ENCODE measurements at places on chromosomes 12 and 14. TPM values are rescaled to one million over a fixed set of nuclear protein-coding genes. Genes with fewer than 3 reads are reported as not detected.

DNA sequence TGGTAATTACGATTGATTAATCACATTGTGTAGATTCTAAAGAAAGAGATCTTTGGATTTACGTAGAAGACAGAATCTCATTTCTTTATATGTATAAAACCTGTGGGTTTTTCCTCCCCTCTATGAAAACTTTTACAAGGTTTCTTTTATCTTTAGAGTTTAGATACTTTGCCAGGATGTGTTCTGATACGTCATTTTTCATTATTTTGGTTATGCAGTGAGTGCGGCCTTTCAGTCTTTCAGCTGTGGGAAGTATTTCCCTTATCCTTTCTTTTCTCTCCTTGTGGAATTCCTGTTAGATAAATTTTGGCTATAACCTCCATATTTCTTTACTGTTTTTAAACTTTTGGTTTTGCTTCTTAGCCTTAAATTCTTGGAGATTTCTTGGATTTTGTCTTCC lies 92.7 kb downstream of the TTLL5 start:
- peak; percentile 38 for DNase-seq

GRCh38 chr12:39357041-39357440 lies 85.9 kb downstream of the KIF21A start:
- DNase-seq: no peak

GRCh38 chr12:21656905-21657325 lies 727 bp downstream of the LDHB start:
- DNase-seq: peak; percentile 58

The NTS gene
- total RNA-seq: not detected

GRCh38 chr14:20794644-20795369 lies 7.8 kb downstream of the RNASE1 start:
- no peak for DNase-seq

- peak; percentile 18 for DNase-seq
Measured at GRCh38 chr12:49818241-49818895, 9.8 kb downstream of the NCKAP5L start.

The CERS5 gene
- total RNA-seq: 36.7 TPM

DNA sequence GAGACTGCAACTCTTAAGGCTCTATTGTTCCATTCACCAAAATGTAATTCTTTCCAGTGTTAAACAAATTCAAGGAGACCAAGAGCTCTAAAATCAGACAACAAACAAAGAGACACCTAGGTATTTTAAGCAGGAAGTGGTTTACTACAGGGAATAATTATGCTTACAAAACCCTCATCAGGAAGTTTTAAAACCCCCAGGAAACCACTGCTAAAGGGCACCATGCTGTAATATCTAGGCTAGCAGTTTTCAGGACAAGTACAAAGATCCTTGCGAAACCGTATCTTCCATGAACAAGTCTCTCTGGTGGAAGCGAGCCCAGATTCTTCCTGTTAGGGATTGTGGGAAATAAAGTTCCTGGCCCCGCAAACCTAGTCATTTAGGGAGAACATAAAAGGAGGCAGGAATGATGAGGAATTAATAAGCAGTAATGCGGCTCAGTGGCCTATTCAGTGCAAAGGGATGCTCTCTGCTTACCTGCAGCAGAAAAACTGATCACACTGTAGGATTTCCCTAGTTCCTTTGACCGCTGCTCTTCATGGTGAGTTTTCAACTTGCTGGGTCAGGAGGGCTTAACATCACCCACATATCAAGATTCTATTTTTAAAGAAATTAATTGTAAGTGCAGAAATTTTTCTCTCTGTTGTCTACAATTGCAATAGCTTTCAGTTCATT lies 42.8 kb downstream of the ACSM4 start:
- DNase-seq: no peak

DNA sequence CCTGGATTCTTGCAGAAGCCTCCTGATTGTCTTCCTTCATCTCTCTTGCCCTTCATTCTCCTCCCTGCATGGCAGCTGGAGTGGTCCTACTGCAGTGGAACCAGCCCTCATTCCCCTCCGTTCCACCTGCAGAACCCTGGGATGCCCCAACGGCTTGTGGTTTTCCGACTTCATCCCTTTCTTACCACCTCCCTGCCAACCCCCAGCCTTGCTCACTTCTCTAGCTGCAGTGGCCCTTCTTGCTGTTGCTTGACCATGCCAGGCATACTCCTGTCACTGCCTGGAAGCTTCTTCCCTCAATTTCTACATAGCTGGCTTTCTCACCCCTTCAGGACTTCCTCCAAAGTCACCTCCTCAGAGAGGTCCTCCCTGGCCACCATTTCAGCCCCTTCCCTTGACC lies 123.3 kb downstream of the BEGAIN start:
- DNase-seq: no peak

The AQP2 gene
- not detected for total RNA-seq

The TBX5 gene
- 16.8 TPM for total RNA-seq

DNA sequence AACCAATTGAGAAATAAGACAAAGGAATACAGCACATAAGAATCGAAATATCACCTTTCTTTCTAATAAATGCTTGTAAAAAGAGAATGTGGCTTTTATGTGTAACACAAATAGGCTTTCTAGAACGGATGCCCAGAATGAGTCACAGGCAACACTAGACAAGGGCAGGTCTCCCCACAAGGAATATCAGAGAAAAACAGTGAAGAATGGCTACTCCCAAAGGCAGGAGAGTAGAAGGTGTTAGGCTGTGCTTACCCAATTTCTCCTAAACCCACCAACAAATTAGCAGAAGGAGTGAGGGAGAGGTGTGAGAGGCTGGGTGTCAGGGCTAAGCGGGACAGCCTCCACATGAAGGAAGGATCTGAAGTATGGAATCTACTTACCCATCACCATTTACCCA lies 55.2 kb downstream of the GALNT4 start:
- peak; percentile 47 for DNase-seq

The CCDC77 gene
- total RNA-seq: 6.8 TPM

The ART4 gene
- not detected for total RNA-seq

DNA sequence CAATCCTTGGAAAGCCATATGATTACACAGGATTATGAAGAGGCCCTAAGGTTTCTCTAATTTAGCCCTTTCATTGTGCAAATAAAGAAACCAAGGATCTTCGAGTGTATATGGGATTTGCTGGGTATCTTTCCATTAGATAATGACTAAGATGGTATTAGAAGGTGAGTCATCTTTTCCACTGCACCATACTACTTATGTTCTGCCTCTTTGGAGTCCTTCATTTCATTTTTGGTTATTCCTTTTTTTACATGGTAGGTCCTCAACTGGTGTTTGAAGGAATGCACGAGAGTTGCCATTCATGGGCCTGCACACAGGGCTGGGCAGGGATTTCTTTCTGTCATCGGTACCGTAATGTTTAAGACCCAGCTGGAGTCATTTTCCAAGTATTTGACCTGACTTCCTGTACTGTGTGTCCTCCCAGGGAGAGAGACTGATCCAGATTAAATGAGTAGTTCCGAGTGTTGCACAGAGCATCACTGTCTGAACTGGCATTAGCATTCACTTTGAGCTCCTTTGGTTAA lies 85.7 kb downstream of the BORCS5 start:
- peak; percentile 53 for DNase-seq

The TSPAN8 gene
- total RNA-seq: under 0.01 TPM

- DNase-seq: no peak
Measured at GRCh38 chr14:101873991-101874390, 90.4 kb upstream of the DYNC1H1 start.

DNA sequence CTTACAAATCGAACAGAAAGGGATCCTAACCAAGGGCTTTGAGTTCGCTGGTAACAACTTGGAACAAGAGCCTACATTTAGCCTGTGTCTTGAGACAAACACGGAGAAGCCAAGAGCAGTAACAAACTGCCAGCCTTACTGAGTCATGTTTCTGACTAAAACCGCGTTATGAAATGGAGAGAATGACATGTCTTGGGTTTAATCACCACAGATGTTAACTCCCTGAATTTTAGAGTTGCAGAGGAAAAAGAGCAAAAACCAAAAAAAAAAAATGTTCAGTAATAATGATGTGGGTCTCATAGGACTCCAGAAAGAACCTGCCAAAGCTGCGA lies 1.0 kb downstream of the BLTP3B start:
- peak; percentile 92 for DNase-seq

All from fibroblast of lung (primary cell).